Ecto neural progenitor cell (in vitro differentiated cells): ENCODE measurements at places on chromosomes 4 and X.

GRCh38 chr4:74968456-74969164, 35.7 kb downstream of the PARM1 start:
- DNase-seq = no peak

DNA sequence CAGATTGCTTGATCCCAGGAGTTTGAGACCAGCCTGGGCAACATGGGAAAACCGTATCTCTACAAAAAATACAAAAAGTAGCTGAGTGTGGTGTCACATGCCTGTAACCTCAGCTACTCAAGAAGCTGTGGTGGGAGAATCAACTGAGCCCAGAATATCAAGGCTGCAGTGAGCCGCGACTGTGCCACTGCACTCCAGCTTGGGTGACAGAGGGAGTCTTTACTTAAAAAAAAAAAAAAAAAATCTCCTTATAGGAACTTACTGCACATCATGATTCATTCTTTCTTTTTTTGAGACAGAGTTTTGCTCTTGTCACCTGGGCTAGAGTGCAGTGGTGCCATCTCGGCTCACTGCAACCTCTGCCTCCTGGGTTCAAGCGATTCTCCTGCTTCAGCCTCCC, 24.3 kb downstream of the UPF3B start:
- no peak for DNase-seq

DNA sequence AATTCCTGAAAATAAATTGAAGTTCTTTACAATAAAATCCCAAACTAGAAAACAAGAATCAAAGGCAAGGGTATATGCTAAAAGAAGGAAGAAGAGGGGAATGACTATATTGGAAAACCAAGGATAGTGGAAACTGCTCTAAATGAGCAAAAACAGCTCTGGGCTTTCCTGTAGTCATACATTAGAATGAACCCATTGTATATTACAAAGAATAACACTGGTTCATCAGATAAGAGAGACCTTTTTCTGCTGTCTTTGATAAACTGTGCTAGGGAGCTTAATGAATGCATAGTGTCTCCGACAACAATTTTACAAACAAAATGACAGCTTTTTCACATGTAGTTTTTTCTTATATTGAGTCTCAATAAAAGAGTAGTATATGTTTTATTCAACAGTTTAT, 26.6 kb downstream of the TLR2 start:
- no peak for DNase-seq

DNA sequence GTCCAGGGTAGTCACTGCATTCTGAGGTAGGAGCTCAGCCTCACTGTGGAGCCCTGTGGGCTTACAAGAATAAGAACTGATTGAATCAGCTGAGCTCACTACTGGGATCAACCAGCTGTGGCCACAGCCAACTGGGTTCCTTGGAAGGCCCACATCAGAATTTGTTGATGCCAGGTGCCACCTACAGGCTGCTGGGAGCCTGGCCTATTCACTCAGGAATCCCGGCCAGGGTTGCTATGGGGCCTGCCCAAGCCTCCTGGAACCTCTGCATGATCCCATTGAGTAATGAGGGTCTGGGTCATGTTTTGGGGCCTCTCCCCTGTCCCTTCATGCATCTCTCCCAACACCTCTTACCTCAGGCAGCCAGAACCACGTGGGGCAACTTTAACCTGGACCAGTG, 53.9 kb upstream of the KIAA1210 start:
- no peak for DNase-seq

- no peak for DNase-seq
Measured at GRCh38 chr4:98406819-98407218, 145.6 kb downstream of the RAP1GDS1 start.

DNA sequence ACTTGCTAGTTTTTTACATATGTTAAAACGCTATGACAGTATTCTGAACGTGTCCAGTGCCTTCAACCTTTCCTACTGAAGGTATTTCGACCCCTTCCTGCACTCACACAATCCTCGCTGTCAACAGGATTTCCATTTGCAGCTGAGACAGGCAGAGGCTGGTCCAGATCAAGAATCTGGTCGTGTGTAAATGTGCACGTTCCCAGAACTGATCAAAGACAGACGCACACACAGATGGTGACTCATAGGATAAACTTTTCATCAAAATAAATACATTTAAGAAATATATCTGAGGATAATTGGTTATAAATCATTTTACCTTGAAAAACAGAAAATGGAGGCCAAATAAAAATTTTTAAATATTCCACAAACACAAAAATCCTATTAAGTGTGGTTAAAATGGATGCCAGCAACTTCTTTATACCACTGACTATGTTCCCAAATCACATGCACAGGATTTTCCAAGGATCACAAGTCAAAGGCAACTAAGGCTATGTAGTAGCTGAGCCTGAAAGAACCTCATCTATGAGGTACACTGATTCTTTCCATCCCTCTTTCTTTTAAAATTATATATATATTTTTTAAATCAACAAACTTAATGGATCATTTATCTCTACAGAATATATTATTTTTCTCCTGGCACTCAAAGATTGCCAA, 85.9 kb downstream of the RNF150 start:
- no peak for DNase-seq

- DNase-seq = no peak
Measured at GRCh38 chr4:113610537-113610936, 151.0 kb downstream of the CAMK2D start.

GRCh38 chr4:169854090-169854489, 96.3 kb upstream of the HPF1 start:
- no peak for DNase-seq

DNA sequence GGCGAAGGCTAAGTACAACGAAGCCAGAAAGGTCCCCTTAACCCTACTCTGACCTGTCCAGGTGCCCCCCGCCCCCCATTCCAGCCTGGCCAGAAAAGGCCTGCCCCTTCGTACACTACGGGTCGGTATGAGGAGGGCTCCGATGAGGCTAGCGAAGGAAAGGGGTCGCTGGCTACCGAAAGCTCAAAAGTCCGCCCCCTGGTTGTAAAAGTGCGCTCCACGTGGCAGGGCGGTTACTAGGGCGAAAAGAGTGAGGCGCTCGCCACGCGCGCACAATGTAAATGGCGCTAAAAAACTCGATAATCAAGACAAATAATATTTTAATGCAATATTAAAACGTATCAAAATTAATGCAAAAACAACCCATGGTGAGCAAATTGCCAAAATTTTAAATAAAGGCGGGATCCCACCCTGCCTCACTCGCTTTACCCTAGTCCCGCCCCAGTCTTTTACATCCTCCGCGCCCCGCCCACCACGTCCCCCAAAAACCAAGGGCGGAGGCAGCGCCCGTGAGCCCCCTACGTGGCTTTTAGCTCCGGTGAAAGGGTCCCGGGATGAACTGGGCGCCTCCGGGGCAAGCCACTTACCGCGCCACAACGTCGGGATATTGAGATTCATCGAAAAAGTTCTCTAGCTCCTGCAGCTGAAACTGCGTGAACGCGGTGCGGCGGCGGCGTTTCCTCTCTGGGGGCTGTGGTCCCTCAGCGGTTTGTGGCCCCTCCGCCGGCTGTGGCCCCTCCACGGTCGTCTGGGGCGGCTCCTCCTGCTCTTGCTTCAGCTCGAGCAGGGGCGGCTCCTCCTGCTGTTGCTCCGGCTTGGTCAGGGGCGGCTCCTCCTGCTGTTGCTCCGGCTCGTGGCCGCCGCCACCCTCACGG, 929 bp downstream of the ESX1 start:
- peak; percentile 56 for DNase-seq

GRCh38 chr4:181670506-181670905, 572.7 kb upstream of the TENM3 start:
- DNase-seq = no peak

GRCh38 chr4:139641218-139641617, 24.4 kb upstream of the MGST2 start:
- DNase-seq = no peak

DNA sequence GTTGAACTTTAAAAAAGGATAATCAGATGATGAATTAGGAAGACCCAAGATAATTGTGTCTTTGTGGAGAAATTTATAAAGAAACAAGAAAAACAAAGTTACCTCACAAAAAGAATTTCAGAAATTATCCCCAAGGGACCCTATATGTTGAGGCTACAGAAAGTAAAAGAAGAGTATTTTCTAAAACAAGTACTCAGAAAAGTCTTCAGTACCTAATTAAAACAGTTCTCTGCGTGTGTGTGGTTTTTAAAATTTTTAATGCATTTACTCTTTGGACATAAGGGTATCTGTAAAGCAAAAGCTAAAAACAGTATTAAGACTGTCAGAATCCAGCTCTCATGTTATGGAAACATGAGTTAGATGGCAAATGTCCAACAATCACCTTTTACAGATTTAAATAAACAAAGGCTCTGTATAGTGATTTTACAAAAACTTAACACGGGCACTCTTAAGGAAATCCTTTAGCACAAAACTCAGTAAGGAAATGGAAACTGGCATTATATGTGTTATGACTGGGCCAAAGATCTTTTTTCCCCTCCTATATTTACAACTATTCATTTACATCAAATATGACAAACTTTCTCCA, 187.5 kb downstream of the NSUN7 start:
- DNase-seq = no peak

DNA sequence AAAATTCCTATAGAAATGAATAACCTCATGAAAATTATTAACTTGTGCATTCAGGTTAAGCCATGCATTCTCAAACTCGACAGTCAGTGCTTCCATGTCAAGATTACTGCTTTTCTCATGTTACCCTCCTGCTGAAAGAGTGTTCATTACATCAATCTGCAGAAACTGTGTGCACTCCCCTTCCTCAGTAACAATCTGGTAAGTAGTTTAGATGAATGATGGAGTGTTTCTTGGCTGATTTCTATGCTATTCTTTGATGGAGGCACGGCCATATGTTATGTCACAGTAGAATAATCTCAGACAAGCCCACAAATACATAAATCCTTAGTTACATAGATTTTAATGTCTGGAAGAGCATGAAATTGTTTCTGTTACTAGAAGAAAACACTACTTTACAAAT, 193.3 kb upstream of the FAM47A start:
- no peak for DNase-seq

GRCh38 chr4:108980455-108981239, 217.8 kb upstream of the ETNPPL start:
- no peak for DNase-seq

- no peak for DNase-seq
Measured at GRCh38 chrX:111319451-111319850, 49.2 kb upstream of the CAPN6 start.

GRCh38 chr4:152283801-152284470, 252.0 kb downstream of the FBXW7 start:
- no peak for DNase-seq

- DNase-seq = no peak
Measured at GRCh38 chr4:74418063-74418670, 26.8 kb upstream of the AREG start.
